ENCODE measurements at places on chromosomes 4 and X.
A peak's percentile ranks its signal among the peaks of the same experiment; 100 is the strongest.

GRCh38 chr4:129246910-129247461 is 151.0 kb downstream of the C4orf33 start:
- DNase-seq = no peak

DNA sequence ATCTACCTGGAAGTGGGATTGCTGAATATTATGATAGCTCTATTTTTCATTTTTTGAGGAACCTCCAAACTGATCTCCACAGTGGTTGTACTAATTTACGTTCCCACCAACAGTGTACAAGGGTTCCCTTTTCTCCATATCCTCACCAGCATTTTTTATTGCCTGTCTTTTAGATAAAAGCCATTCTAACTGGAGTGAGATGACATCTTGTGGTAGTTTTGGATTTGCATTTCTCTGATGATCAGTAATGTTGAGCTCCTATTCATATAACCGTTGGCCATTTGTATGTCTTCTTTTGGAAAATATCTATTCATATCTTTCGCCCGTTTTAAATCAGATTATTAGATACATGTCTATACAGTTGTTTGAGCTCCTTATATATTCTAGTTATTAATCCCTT is 101.8 kb downstream of the RASGEF1B start:
- DNase-seq = no peak

GRCh38 chr4:85658766-85659439 is 184.0 kb downstream of the ARHGAP24 start:
- no peak for DNase-seq

GRCh38 chr4:24477919-24478318 is 106.4 kb downstream of the DHX15 start:
- no peak for DNase-seq

- no peak for DNase-seq
Measured at GRCh38 chr4:100881283-100881682, 363.5 kb upstream of the EMCN start.

GRCh38 chrX:18173494-18174180 is 47.0 kb downstream of the BEND2 start:
- peak; percentile 79 for DNase-seq

DNA sequence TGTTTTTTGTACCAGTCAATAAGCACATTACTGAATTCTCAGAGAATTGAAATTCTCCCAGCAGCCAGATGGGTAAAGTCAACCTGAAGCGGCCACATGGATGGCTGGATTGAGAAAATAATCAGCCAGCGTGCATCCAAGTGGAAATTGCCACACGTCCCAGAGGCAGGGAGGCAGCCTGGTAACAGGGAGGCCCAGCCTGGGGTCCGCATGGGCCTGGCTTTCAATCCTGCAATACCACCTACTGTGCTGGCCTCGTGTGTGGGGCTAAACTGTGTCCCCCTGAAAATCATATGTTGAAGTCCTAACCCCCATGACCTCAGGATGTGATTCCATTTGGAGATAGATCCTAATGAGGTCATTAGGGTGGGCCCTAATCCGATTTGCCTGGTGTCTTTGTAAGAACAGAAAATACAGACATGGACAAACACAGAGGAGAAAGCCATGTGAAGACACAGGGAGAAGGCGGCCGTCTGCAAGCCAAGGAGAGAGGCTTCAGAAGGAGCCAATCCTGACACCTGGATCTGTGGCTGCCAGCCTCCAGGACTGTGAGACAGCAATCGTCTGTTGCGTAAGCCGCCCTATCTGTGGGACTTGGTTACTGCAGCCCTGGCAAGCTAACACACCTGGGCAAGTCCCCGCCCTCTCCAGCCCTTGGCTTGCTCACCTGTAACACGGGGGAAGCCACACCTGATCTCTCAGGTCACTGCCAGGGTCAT is 90.3 kb downstream of the JAKMIP1 start:
- no peak for DNase-seq

- no peak for DNase-seq
Measured at GRCh38 chr4:189835505-189835904, 105.2 kb upstream of the FRG1 start.

- no peak for DNase-seq
Measured at GRCh38 chr4:145132511-145133098, 34.5 kb downstream of the ABCE1 start.

DNA sequence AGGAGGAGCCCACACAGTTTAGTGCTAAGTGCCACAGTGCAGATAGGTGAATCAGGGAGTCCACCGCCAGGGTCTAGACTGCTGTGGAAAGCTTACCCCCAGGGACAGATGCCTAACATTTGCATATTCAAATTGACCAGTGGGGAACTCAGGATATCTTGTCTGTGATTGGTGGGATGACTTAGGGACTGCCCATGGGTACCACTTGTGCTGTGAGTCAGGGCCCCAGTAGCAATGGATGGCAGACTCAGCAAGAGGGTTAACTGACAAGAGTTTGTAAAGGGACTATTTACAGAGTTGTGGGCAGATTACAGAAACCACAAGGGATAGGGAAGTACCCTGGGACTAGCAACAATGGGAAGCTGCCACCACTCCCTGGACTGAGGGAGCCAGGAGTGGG is 282.1 kb downstream of the BCOR start:
- DNase-seq = no peak

- DNase-seq = no peak
Measured at GRCh38 chrX:2449135-2449886, 51.5 kb downstream of the DHRSX start.

- no peak for DNase-seq
Measured at GRCh38 chr4:60461551-60461950, 738.6 kb upstream of the ADGRL3 start.

- DNase-seq = no peak
Measured at GRCh38 chr4:165605811-165606210, 227.0 kb downstream of the CPE start.

DNA sequence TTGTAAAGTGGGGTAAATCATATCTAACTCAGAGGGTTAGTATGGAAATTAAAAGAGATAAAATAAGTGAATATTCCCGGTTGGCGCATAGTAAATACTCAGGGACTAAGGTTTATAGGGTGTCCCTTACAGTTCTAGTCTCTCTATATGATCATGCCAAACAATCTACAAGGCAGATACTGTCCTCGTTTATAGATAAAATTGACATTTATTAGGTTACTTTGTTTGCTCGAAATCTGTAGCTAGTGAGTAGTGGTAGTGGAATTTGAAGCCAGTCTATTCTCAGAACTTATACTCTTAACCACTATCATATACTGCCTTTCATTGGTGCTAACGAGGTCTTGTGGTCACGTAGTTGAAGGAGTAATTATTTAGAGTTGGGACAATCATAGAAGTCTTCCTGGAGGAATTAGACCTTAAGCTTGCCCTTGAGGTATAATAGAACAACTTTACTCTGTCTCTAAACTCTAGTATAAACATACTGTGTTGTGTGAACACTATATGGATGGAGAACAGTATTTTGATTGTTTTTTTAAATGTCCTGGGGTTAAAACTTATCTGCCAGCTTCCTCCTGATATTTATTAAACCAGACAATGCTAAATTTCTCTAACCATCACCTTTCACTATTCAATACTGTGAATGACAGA is 324.0 kb downstream of the STIM2 start:
- DNase-seq = no peak

DNA sequence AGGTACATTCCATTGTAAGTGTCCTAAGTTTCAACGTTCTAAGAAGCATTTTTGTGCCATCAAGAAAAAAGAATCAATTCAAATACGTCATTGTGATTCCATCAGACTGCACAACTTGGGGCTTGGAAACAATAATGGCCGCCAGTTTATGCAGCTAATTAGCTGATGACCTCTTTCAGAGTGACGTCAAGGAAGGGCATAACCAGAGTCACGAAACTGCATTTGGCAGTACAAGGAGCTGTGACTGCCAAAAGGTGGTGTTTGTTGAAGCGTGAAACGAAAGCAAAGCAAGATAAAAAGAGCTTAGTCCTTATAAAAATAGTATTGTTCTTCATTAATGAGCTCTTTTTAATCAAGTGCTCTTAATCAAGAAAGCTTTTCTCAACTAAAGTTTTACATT is 81.1 kb upstream of the SH3RF1 start:
- DNase-seq = no peak

GRCh38 chr4:150131581-150132228 is 53.5 kb downstream of the DCLK2 start:
- DNase-seq = no peak

GRCh38 chr4:94491322-94491721 is 39.6 kb downstream of the PDLIM5 start:
- DNase-seq = no peak

GRCh38 chrX:48468693-48469691 is 1.1 kb downstream of the SLC38A5 start:
- peak; percentile 70 for DNase-seq

GRCh38 chrX:110836982-110837381 is 41.4 kb upstream of the CHRDL1 start:
- DNase-seq = no peak

GRCh38 chr4:1249148-1249730 is 309 bp upstream of the CTBP1 start:
- DNase-seq = peak; percentile 97

- DNase-seq = no peak
Measured at GRCh38 chr4:121936101-121936500, 15.8 kb downstream of the TRPC3 start.

GRCh38 chr4:138716559-138717335 is 298.8 kb upstream of the NOCT start:
- DNase-seq = no peak
